Kidney (tissue), 22 donors: ENCODE measurements at places on chromosomes 1 and 21. TPM values are rescaled to one million over a fixed set of nuclear protein-coding genes. Genes with fewer than 3 reads are reported as not detected.

Gene PAQR6
- polyA plus RNA-seq = 2.0 TPM

Gene PRDM16
- polyA plus RNA-seq = 3.0 TPM

Gene UBXN10
- polyA plus RNA-seq = 2.3 TPM

DNA sequence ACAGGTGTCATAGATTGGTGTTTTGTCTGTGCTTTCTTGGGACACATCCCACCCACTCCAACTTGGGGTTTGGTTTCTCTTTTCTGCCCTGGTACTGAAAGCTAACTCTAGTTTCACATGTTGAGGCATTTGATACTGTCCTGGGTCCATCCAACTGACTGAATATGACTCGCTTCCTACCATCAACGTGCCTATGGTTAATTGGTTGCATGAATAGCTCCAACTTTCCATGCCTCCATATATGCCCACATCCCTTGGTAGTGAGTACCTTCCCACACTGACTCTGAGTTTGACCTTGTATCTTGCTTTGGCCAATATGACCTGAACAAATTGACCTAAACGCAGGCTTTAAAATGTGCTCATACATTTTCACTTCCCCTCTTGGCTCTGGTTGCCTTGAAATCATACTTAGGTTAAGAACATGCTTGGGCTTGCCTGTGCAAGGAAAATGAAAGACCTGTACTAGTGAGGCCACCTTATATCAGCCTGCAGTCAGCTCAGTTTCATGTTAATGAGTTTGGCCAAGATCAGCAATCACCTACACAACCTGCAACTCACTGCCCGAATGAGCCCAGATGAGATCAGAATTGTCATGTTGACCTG lies 81.0 kb upstream of the KCNK2 start:
- DNase-seq = no peak

- no peak for DNase-seq
Observed at GRCh38 chr1:17697458-17697857, 57.7 kb upstream of the ACTL8 start.

GRCh38 chr1:58089898-58090534 lies 456.5 kb downstream of the OMA1 start:
- DNase-seq = peak; percentile 53

GRCh38 chr1:3919706-3920105 lies 19.6 kb upstream of the C1orf174 start:
- DNase-seq = no peak

DNA sequence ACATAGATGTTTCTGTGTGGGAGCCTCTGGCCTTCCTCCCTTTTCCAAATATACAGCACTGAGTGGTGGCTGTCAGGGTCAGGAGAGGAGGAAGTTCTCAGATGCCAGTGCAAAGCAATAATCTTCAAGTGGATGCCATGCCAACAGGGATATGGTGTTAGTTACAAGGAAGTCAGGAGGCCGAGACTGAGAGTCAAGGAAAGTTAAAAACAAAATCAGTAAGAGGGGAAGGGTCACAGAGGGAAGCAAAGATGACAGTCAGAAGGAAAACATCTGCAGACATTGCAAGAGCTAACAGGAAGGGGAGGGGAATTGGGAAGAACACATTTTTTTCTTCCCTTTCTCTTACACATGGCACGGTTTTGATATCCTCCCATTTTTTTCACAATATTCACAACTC lies 691.4 kb downstream of the ADGRL2 start:
- DNase-seq = peak; percentile 59

- DNase-seq = no peak
Observed at GRCh38 chr1:241375886-241376285, 18.9 kb upstream of the RGS7 start.

DNA sequence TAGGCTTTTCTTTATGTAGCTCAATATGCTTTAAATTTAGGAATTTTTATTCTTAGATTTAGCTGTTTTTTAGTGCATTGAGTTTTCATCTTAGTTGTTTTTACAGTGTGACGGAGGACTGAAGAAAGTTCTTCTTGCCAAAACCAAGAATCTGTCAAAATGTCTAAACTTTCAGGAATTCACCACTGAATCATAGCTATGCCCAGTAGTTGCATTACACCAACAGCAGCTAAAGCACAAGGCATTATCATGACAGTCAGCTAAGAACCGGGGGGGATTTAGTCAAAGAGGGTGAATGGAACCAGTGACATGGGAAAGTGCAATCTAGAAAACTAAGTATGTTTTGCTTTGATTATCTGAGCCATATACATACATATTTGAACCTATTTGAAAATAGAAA lies 6.5 kb upstream of the C1orf146 start:
- DNase-seq = no peak

DNA sequence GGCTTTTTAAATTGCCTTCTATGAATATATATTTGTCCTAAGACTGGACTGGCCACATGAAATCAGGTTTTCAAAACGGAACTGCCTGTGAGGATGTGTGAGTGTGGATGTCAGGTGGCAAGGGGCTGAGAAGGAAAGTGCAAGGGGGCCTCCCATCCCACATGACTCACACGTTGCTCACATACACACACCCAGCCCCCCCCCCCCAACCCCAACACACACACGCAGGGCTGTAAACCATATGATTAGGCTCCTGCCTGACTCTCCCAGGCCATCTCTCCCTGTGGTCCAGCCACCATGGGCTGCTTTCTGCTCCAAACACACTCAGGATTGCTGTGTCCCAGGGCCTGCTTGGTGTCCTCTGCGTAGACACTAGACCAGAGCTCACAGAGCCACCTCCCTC lies 22.4 kb downstream of the DEGS1 start:
- DNase-seq = peak; percentile 29
